SW 1271 (cell line): ENCODE measurements at places on chromosomes 4 and X.
A peak's percentile ranks its signal among the peaks of the same experiment; 100 is the strongest.

DNA sequence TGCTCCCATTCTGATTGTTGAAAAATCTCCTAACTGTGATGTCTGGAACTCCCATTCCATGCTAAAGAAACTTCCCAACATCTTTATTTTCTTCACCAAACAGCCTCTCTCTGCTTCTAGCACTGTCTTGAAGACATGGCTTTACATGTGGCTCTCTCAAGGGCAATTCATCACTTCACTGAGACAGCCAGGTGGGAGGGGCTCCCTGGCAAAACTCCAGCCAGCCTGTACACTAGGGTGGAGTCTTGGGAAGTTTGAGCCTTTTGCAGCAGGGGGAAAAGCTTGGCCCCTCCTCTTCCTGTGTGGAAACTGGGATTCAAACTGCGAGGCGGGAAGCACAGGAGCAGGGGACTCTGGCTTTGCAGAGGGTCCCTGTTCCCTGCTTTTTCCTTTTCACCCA lies 130.5 kb upstream of the TTC29 start:
- no peak for DNase-seq

GRCh38 chrX:41369152-41369551 lies 35.2 kb downstream of the DDX3X start:
- no peak for DNase-seq

- DNase-seq = no peak
Measured at GRCh38 chrX:114338870-114339269, 245.0 kb upstream of the HTR2C start.

GRCh38 chr4:92636038-92636806 lies 332.5 kb downstream of the GRID2 start:
- no peak for DNase-seq

DNA sequence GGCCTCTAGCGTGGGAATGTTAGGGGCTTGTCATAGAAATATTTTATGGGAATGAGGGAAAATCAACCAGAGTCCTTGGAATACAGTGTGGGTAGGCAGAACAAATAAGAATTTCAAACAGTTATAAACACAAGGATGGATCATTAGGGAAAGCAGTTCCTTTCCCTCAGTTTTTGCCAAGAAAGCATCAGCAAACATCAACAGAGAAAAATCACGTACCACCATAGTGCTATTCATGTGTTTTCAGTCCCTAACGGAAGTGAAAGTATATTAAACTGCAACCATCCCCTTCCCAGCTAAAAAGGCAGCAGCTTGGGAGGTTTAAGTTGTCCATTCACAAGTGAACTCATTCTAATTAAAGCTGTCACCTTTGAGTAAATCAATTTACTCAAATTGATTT lies 334.4 kb upstream of the PCDH18 start:
- no peak for DNase-seq

DNA sequence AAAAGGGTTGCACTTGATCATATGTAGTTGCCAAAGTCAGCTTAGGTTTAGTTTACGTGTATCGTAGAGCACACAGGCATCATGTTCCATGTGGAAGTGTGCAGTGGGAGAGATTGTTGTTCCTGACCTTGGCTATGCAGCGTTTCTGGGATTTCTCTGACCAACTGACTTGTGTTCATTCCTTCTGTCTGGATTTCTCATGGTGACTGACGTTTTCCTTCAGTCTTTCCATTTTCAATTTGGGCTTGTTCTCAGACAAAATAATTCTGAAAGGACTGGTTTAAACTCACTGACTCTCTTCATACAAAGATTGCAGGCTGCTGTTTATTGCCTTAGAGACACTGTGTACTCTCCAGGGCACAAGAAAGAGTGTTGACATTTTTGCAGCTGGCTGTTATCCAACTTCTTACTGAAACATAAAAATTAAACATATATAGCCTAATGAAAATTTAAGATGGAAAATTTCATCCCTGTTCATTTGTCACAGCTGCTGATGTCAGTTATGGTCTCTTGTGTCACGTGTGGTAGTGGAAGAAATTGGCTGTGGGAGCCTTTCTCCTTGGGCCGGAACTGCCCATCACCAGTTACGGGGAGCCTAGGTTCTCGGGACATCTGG lies 95.4 kb downstream of the TNIP2 start:
- no peak for DNase-seq

DNA sequence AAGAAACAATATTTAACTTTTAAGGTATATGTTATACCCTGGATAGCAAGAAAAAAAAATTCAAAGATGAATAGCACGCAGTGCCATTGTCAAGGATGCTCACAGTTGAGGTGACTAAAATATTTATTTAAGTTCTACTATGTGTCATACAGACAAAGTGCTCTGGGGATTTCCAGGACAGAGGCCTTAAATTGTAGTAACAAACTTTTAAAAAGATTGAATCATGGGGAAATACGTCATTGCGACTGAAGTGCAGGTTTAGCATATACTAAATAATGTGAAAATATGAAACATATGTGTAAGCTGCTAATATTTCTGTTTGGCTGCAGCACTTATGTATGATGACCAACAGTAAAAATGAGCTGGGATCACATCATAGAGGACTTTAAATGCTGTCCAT lies 748.0 kb upstream of the PCDH7 start:
- DNase-seq = no peak

- no peak for DNase-seq
Measured at GRCh38 chrX:53230116-53230515, 5.1 kb upstream of the KDM5C start.

DNA sequence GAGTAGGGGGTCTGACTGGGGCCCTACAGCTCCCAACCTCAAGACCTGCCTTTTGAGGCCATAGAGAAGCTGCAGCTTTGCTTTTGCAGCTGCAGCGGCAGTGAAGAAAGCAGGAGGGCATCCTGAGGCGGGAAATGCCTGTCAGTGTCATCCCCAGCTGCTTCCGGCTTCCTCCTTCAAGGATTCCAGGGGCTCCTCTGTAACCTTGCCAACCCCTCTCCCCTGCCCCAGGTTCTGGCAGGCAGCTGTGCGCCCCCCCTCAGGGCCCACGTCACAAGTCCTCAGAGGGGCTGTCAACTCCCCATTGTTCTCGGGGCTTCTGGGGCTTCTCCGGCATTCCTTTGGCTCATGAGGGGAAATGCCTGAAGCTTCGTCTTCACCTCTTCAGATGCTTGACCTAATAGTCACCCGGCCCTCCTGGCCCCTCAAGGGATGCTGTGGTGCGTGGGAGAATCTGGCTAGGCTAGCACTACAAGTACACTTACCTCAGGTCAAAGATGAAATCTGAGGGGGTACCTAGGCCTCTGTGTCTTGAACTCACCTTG lies 31.9 kb downstream of the APLN start:
- no peak for DNase-seq

GRCh38 chr4:123503698-123504363 lies 107.2 kb downstream of the SPRY1 start:
- no peak for DNase-seq

GRCh38 chrX:84155938-84156337 lies 32.1 kb downstream of the RPS6KA6 start:
- no peak for DNase-seq

DNA sequence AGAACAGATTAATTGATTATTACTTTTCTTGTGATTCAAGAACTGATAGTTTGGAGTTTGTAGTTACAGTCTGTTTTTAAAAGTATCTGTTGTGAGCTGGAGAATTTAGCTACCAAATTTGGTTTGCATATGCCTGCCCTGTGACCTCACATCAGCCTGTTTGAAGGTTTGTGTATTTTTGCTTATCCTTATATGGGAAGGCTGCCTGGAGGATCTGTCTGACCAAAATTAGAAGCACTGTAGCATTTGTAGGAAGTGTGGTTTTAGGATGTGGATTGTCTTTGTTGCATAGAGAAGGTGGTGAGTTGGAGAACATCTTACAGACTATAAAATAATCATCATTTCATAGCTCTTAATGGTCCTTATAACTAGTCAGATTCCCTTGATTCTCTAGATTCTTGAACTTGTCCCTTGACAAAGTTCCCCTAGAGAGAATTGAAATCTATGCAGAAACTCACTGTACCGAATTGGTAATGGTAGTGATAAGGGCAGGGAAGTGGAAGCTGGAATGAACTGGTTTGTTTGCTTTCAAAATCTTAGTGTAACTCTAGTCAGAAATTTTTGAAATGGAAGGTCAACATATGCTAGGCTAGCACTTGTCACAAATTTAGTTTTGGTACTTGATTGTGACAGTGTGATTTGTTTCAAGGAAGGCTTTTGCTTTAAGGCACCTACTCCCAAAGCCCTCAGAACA lies 57.3 kb downstream of the SH3BGRL start:
- no peak for DNase-seq

GRCh38 chrX:97266406-97267121 lies 382.9 kb downstream of the RPA4 start:
- DNase-seq = no peak

GRCh38 chr4:183602557-183603027 lies 56.4 kb downstream of the RWDD4 start:
- no peak for DNase-seq

GRCh38 chr4:156764145-156764544 lies 207.5 kb downstream of the PDGFC start:
- peak; percentile 8 for DNase-seq

DNA sequence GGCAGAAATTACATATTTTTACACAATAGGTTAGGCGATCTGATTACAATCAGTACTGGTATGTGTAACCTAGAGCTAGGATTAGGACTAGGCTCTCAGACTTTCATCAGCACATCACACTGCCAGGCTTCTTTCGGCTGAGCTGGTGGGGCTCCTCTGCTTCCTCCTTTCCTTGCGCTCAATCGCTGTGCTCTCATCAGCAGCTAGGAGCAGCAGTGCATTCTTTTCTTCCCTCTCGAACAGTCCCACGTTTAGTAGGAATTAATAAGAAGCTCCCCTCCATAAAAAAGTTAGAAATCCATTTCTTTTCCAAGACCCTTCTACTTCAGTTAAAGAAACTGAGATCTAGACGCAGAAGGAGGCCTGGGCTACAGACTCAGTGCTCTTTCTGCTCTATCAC lies 350.4 kb downstream of the SPRY1 start:
- no peak for DNase-seq

- no peak for DNase-seq
Measured at GRCh38 chr4:152586668-152587067, 50.8 kb upstream of the FBXW7 start.

GRCh38 chr4:99893839-99894160 lies 427 bp downstream of the LAMTOR3 start:
- DNase-seq = no peak

DNA sequence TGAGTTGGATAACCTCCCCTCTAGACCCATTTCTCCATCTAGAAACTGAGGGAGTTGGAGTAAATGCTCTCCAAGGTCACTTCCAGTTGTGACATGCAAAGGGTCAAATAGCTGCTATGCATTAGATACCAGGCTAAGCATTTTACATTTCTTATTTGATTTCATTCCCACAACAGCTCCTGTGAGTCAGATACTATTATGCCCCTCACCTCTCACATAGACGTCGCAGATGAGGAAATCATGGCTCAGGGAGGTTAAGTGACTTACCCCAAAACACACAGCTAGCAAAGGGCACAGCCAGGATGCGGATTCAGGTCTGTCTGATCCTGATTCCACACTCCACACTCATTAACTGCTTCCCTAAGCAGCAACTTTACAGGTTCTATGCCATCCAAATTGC lies 57.7 kb downstream of the PRPS1 start:
- DNase-seq = no peak

- no peak for DNase-seq
Measured at GRCh38 chrX:53362449-53362848, 60.0 kb downstream of the SMC1A start.

DNA sequence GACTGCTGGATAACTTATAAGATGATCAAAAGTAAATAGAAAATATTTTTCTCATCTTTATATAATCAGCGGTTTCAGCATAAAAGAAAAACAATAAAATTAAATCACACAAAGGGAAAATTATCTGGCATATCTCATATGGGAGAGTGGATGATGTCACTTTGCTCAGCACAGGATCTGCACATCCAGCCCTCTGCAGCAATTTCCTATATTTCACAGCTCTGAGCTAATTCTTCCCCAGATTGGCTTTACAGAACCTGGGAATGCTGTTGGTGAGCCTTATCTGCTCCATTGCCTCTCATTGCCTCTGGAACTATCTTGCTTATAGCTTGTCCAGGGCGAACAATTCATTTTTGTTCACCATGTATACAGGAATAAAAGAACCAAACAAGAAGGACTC lies 21.0 kb downstream of the FREM3 start:
- DNase-seq = no peak

- no peak for DNase-seq
Measured at GRCh38 chrX:57285001-57285400, 1.5 kb upstream of the FAAH2 start.

DNA sequence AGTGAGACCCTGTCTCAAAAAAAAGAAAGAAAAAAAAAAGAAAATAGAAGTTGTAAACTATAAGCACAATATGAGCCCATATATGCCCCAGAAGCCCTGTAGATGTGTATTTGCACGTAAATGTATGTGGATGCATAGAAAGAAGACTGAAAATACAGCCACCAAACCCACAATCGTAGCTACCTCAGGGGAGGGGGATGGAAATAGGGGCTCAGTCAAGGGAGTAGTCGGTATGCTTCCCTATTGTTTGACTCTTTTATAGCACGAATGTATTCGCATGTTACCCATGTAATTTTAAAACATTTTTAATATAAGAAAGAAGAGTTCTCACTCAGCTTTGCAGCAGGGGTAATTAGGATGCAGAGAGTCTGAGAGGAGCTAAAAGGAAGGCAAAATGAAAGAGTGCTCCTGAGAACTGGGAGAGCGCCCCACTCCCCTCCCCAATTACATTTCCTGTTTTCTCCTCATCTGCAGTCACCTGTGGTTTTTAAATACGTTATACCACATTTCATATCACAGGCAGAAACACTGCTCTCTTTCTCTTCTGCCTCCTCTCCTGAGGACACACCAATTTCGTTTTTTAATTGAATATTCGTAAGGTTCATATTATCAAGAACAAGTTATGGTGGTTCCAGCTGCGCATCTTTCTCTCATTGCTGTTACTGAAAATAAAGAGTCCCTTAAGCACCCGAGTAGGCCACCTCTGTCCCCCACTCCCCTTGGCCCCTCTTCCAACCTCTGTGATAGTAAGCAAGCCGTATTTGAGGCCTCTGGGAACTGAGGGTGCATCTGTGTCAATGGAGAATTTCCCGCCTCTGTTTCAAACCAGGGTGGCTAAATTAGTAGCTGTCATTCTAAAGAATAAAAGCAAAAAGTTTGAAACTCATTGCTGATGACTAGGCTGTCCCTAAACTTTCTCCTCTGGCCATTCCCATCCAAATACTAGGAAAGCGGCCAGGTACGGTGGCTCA lies 10.7 kb downstream of the SEPTIN6 start:
- DNase-seq = no peak

GRCh38 chr4:113462286-113462685 lies 299.3 kb downstream of the CAMK2D start:
- no peak for DNase-seq

DNA sequence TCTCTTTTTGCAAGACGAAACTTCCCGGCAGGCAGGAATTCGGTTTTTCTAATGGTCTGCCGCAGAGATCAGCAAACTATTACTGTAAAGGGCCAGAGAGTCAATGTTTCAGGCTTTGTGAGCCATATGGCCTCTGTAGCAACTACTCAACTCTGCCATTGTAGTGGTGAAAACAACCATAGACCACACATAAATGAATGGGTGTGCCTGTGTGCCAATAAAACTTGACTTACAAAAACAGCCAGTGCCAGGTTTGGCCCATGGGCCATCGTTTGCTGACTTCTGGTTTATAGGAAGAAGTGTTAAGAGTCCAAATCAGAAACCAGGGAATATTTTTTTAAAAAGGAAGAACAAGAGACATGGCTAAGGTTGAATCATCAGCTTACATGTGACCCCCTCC lies 163.0 kb downstream of the SH3KBP1 start:
- no peak for DNase-seq

- DNase-seq = no peak
Measured at GRCh38 chr4:122764071-122764820, 31.7 kb downstream of the BBS12 start.
